Stimulated activated CD4-positive, alpha-beta T cell treated with anti-CD3 and anti-CD28 coated beads, TNF-alpha, amount 100 ng/mL, for 1 hour (primary cell): ENCODE measurements at places on chromosomes 3 and 15.

DNA sequence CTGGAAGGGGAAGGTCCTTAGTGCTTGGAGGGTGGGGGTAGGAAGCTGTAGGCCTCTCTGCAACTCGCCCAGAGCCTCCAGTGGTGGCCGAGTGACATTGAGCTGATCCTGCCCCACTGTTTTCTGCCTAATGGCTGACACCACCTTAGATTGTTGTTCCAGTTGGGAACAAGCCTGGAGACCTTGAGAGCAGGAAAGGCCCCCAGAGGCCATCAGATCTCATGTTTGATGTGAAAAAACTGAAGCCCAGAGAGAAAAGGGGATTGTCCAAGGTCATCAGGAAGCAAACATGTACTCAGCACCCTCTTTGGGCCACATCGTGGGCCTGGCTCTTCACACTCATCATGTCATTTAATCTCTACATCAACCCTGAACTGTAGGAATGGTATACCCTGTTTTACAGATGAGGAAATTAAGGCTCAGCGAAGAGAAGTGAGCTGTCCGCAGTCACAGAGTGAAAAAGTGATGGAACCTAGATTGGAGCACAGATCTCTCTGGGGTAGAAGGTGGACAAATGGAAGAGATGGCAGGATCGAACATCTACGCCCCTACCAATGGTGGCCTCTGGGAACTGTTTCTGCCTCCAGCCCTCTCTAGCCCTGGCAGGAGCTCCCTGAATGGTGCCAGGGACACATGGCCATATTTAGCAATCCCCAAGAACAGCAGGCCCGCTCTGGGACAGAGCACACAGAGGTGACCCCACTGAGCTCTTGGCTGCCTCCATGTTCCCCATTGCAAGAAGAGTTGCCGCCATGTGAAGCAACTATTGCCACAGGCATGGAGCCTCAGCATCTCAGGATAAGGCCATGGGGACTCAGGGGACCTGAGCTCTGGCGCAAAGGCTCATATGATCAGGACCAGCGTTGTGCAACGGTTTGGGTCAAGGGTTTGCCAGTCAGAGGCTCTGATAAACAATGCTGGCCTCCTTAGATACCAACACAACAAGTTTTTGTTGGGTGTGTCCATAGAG, 31.6 kb upstream of the TSEN2 start:
- no peak for DNase-seq

DNA sequence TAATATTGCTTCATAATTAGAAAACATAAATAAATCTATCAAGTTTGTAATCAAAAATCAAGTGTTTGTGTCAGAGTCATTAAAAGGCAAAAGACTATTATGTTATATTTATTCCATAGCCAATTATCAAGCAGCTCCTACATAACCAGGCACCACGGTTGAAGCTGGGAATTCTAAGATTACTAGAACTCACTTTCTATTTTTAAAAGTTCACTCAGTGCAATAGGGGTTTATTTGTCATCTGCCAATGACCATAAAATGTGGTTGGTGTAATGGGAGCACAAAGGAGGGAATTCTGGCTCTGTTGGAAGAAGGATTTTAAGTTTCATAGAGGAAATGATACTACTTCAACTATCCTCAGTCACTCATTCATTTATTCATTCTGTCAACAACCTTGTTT, 57.7 kb downstream of the TRIM69 start:
- DNase-seq: no peak

- DNase-seq: no peak
Observed at GRCh38 chr15:78811124-78811824, at the start of gene ADAMTS7. Gene ADAMTS7, minus strand, starts transcription at chr15:78811464. Its CDS starts 244 bp downstream, at chr15:78811220.

DNA sequence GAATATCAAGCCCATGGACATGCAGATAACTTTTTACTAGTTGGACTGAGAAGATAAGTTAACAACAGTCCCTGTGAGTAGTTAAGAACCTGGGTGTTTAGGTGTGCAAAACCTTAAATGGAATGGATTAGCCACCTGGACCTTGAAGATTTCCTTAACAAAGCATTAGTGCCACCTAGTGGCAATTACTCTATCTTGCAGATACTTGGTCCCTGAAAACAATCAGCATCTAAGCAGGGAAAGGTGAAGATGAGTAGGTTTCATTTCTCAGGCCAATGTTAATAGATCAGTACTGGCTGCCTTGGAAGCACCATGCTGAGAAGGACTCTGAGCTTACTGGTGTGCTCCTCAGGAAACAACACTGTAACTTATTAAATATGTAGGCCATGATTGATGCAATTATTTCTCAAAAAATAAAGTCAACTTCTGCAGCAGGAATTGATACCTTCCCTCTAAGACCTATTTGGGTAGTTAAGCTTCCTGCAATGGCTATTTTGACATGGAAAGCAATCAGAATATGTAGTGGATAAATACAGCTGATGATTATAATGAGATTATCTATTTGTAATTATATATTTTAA, 329.4 kb downstream of the TBC1D5 start:
- DNase-seq: no peak

DNA sequence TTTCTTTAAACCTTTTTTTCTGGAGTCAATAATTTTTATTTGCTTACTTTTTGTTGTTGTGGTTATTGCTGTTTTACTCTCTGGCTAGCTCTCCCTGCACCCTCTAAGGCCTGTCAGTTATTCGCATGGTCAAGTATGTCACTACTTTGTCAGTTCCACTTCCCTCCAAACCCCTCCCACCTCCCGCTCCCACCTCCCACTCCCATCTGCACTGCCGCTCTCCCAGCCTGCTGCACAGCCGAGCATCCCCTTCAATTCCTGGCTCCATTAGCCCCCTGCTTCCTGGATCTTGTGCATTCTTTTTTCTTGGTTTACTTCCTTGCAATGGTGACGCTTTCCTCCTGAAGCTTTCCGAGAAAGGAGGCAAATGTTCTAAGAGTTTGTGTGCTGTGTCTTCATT, 218.0 kb downstream of the XXYLT1 start:
- DNase-seq: no peak

DNA sequence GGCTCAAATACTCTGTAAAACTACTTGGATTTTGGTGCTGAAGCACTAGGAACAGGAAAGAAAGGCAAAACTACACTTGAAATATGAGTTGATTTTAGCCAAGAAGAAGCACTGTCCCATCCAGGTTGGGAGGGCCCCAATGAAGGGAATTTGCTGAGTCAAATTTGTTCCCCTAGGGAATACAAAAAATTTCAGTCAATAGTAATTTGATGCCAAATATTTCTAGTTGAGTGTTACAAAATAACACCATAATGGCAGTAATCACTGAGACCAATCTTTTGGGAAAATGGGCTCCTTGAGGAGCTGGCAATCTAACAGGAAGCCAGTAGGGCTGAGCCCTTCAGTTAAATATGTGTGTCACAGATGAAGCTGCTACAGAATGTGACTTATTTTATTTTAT, 896.9 kb downstream of the DIPK2A start:
- no peak for DNase-seq

DNA sequence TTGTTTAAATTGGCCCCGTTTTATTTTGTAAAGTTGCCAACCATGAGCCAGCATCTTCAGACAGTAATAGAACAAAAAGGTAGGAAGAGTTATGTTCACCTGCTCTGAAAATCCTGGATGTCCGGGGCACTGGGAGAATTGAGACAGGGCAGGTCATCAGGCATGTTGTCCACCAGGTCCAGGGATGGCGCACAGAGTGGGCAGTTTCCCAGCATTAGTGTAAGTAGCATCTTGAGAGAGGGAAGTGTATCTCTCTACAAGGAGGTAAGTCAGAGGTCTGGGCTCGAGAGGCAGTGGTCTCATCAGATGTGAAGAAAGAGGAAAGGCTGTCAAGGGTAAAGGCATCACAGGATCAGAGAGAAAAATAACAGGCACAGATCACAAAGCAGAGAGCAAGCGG, 339.4 kb downstream of the CLSTN2 start:
- no peak for DNase-seq

DNA sequence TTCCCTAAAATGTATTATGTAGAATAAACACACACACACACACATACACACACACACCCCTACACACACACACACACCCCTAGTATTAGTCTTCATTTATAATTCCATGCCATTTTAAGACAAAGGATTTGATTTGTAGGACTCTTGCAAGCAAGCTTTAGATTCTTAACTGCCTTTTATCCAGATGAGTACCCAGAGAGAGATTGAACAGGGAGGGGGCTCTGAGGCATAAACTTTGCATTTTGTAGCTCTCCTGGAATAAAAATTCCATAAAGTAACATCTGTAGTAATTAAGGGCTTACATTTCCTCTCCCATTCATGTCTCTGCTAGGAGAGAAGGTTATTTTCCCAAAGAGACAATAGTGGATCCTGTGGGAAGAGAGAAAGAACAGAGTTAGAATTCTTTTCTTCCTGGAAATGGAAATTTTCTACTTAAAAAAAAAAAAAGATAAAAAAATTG, 479.4 kb downstream of the RBMS3 start:
- DNase-seq: no peak

GRCh38 chr3:125192190-125193035, 20.1 kb downstream of the SLC12A8 start:
- no peak for DNase-seq

DNA sequence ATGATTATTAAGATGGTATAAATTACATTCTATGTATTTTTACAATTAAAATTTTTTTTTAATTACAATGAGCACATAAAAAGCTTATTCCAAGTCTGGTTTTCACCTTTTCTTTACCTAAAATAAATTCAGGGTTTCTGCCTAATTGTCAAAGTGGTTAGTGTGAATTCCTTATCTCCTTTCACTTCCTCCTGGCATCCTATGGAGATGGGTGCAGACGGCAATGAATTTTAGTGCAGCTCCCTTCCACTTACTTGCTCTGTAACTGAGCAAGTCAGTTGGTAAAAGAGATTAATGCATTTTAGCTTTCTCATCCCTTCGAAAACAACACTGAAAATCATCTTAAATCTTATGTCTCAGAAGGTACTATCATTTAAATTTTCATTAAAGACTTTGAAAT, 13.1 kb downstream of the HDGFL3 start:
- no peak for DNase-seq

- no peak for DNase-seq
Observed at GRCh38 chr15:82928711-82929110, 23.8 kb downstream of the HOMER2 start.

DNA sequence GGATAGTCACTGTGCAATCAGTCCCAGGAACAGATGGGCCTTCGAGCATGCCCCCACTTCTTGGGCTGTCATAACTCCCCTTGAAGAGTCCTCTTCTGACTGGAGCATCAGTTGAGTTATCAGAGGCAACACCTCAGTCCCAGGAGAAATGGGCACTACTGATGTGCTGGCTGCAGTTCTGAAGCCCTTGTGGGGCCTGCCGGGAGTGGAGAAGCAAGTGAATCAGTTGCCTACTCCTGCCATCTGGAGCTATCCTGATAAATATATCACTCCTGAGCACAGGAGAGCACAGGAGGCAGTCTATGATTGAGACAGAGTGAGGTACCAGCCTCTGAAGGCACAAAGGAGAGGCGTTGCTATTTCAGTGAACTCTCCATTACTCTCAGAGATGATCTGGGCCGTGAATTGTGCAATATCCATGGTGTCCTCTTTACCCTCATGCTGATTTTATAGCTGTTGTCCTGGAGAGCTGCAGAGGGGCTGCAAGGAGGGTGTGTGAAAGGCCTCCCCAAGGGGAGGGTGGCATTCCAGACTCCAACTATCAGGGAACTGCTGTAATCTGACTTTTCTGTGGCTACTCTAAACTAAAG, 344.2 kb upstream of the ROPN1 start:
- DNase-seq: no peak

- no peak for DNase-seq
Observed at GRCh38 chr15:99021694-99022093, 14.1 kb upstream of the PGPEP1L start.

GRCh38 chr3:195003893-195004289, 267.1 kb downstream of the XXYLT1 start:
- DNase-seq: no peak

DNA sequence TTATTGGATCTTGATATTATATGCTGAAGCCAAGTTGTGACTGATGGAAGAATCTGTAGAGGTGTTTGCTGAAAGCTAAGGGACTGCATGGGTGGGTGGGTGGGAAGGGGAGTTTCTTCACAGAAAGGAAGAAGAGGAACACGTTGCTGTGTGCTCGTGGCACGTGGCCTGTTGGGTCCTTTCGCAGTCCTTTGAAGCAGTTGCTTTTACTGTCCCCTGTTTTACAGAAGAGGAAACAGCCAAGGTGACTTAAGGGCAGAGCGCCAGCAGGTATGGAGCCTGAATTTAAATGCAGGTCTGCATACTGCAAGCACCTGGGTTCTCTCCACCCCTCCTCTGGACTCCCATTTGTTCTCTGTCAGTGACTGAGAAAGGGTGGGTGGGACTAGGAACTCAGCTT, 59.4 kb upstream of the PRR23C start:
- DNase-seq: no peak

DNA sequence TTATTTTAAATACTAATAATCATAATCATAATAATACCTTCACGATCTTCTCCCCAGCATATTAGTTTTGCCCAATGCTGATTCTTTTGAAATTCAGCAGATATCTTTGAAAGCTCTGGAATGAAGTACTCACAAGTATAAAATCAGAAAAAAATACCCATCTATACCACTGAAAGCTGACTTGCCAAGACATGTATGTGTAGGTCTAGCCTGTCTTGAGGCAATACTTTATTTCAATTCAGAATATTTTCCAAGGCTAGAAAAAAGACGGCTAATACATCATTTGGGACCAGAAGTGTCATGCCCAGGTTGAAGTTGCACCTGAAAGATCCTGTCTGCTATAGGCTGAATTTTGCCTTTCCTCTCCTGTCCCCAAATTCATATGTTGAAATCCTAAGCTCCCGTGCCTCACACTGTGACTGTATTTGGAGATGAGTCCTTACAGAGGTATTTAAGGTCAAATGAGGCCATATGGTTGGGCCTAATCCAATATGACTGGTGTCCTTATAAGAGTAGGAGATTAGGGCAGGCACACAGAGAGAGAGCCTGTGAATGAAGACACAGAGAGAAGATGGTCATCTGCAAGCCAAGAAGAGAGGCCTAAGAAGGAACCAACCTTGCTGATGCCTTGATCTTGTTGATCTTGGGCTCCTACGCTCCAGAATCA, 255.9 kb upstream of the CMC1 start:
- no peak for DNase-seq

GRCh38 chr3:132606085-132606484, 9.0 kb downstream of the ACKR4 start:
- no peak for DNase-seq

GRCh38 chr3:188680189-188680588, 491.6 kb upstream of the TPRG1 start:
- DNase-seq: no peak

DNA sequence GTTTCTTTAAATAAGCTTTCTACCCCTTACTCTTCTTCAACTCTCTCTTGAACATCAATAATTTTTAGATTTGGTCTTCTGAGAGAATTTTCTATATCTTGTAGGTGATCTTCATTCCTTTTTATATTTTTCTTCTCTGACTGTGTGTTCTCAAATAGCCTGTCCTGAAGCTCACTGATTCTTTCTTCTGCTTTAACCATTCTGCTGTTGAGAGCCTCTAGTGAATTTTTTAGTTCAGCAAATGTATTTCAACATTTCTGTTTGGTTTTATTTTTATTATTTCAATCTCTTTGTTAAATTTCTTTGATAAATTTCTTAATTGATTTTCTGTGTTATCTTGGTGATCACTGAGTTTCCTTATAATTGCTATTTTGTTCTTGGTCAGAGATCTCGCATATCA, 19.6 kb downstream of the IQCH start:
- no peak for DNase-seq
